ENCODE measurements at places on chromosomes 2 and 18. TPM values are rescaled to one million over a fixed set of nuclear protein-coding genes. Genes with fewer than 3 reads are reported as not detected.

GRCh38 chr18:64233851-64234250 lies 85.0 kb upstream of the LINC00305 start:
- no peaks in the 10 kb centered on the region for H3K4me1 ChIP-seq
- H3K27ac ChIP-seq = no peak overlapping the region
- DNase-seq = no peak
- H3K4me3 ChIP-seq = no peak overlapping the region
- H3K27me3 ChIP-seq = no peaks in the 10 kb centered on the region
- H3K36me3 ChIP-seq = no peaks in the 10 kb centered on the region

DNA sequence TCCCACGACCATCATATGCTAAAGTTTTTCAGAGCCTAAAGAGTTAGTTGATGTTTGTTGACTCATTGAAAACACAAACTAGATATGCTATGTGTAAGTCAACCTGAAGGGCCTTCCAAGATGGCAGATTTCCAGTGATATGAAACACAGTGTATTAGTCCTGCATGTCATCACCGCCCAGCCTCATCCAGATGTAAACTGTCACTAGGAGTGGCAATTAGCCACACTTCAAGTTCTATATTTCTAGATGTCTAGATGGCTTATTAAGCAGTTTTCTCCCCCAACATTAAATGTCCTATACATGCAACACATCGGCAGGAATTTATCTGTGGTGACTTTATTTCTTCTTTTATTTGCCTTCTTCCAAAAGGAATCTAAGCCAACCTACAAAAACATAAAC lies 444.1 kb upstream of the SMIM21 start:
- H3K4me3 ChIP-seq = no peak overlapping the region
- no peak overlapping the region for H3K27ac ChIP-seq
- no peak for DNase-seq
- H3K36me3 ChIP-seq = no peaks in the 10 kb centered on the region
- no peaks in the 10 kb centered on the region for H3K4me1 ChIP-seq
- no peaks in the 10 kb centered on the region for H3K27me3 ChIP-seq

GRCh38 chr18:61921621-61922235 lies 28.9 kb upstream of the RNF152 start:
- H3K27me3 ChIP-seq = no peaks in the 10 kb centered on the region
- no peaks in the 10 kb centered on the region for H3K4me1 ChIP-seq
- DNase-seq = no peak
- H3K36me3 ChIP-seq = no peaks in the 10 kb centered on the region
- no peak overlapping the region for H3K4me3 ChIP-seq

DNA sequence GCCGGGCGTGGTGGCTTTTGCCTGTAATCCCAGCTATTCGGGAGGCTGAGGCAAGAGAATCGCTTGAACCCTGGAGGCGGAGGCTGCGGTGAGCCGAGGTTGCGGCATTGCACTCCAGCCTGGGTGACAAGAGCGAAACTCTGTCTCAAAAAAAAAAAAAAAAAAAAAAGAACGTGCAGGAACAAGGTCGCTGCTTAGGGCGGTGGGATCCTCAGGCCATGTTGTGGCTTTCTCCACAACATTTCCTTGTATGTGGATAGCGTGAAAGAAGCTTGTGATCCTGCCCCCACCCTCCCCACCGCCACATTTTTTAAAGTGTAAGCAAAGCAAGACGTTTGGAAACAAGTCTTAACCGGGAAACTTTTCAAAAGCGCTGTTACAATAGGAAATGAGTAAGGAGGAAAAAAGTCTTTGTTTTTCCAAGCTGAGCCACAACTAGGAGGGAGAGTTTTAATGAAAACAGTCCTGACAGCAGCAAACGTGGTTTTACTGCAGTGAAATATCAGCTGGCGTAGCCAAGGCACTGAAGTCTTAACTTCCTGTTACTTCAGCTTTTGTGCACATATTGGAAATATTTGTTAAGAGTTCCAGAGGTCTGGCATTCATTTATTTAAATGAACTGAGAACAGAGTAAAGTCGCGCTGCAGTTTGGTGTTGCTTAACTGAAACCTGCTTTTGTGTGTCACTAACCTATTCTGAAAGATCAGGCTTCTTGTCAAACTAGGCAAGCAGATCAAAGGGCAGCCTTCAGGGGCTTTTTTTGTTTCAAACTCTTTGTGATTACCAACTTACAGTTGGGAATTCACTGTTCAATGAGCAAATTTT lies 3.8 kb downstream of the TGIF1 start:
- H3K4me3 ChIP-seq = peak overlapping the region; percentile 98
- H3K27ac ChIP-seq = peak overlapping the region; percentile 100
- DNase-seq = peak; percentile 97
- peaks cover 36% of the 10 kb centered on the region for H3K4me1 ChIP-seq

GRCh38 chr2:11073251-11073650 lies 82.0 kb upstream of the SLC66A3 start:
- no peaks in the 10 kb centered on the region for H3K36me3 ChIP-seq
- no peaks in the 10 kb centered on the region for H3K27me3 ChIP-seq
- H3K27ac ChIP-seq = no peak overlapping the region
- DNase-seq = peak; percentile 48
- peaks cover 9% of the 10 kb centered on the region for H3K4me1 ChIP-seq

DNA sequence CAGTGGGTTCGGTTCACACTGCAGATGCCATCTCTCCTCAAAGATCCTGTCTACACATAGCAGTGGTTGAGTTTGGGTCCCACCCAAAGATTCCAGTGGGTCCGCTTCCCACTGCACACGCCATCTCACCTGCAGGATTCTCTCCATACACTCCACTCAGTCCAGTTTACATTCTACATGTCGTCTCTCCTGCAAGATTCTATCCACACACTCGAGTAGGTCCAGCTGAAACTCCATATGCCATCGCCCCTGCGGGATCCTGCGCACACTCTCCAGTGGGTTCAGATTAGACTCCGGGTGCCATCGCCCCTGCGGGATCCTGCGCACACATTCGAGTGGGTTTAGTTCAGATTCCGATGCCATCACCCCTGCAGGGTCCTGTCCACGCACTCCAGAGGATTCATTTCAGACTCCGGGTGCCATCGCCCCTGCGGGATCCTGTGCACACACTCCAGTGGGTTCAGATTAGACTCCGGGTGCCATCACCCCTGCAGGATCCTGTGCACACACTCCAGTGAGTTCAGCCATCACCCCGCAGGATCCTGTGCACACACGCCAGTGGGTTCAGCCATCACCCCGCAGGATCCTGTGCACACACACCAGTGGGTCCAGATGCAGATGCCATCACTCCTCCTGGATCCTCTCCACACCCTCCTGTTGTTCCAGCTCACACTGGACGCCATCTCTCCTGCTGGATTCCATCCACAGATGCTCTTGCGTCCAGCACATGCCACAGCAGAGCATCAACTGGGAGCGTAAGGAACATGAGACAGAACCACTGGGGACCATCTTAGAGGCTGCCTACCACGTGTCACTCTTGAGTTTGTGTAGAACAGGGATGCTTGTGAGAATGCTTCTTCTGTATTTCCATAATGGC lies 3.0 kb upstream of the PXDN start:
- no peaks in the 10 kb centered on the region for H3K36me3 ChIP-seq
- 0 out of 2 replicates have a peak, but pooled peaks cover 2% of the 10 kb centered on the region for H3K27me3 ChIP-seq
- H3K4me1 ChIP-seq = no peaks in the 10 kb centered on the region

- peak; percentile 84 for DNase-seq
- peak overlapping the region; percentile 73 for H3K27ac ChIP-seq
Measured at GRCh38 chr2:117943013-117943672, 70.7 kb downstream of the CCDC93 start.

GRCh38 chr2:16774980-16775898 lies 109.6 kb upstream of the CYRIA start:
- H3K36me3 ChIP-seq = no peaks in the 10 kb centered on the region
- no peaks in the 10 kb centered on the region for H3K4me1 ChIP-seq
- H3K4me3 ChIP-seq = no peak overlapping the region
- H3K27ac ChIP-seq = no peak overlapping the region
- DNase-seq = no peak

Gene SPP2
- total RNA-seq = not detected

Gene TMEM18
- total RNA-seq = 16.2 TPM

Gene SETBP1
- 5.2 TPM for total RNA-seq

Gene CPLX4
- not detected for total RNA-seq

Gene SERPINB7
- total RNA-seq = 18.6 TPM
